ENCODE measurements at places on chromosomes 5 and 9.

GRCh38 chr5:146644831-146645230 lies 128.8 kb upstream of the GPR151 start:
- DNase-seq: no peak

DNA sequence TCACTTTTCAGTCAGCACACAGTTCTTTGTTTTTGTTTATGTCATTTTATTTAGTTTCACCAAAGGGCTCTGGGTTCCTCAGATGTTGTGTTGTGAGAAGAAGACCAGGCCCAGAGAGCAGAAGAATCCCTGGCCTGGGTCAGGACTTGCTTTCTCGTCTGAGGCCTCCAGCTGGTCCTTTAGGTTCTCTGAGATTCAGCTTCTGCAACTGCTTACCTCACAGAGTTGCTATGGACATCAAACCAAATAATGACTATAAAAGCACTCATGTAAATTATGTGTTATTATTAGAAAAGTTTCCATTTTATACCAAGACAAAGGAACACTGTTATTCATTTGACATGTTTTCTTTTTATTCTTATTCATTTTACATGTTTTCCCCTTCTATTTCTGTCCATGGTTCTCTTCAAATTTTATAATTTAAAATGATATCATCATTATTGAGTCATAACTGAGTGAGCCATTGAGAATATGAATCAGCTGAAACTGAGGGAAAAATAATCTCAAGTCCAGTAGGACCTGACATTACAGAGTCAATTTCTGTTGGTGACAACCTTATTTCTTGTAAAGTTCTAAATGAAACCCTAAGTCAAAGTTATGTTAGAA lies 44.0 kb upstream of the GLRX start:
- DNase-seq: no peak

DNA sequence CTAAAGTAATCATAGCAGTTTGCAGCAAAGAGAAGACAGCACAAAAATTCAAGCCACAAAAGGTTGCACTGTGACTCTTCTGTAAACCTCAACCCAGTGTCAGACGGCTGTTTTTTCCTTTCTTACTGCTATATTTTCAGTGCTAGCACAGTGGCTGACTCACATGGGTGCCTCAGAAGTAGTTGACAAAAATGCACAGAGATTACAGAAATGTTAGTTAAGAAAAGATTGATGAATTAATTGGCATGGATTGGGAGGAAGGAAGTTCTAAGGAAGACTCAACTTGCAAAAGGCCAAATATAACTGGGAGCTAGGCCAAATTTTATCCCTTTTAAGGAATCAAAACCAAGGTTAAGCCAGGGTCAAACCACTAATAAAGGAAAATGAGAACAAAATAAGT lies 43.7 kb upstream of the ITGA1 start:
- no peak for DNase-seq

- no peak for DNase-seq
These were observed 19.9 kb downstream of the TNFSF8 start for GRCh38 chr9:114910541-114910940.

GRCh38 chr9:99835142-99835541 lies 13.5 kb downstream of the NR4A3 start:
- DNase-seq: no peak

GRCh38 chr9:71719562-71719961 lies 48.8 kb downstream of the CEMIP2 start:
- no peak for DNase-seq

DNA sequence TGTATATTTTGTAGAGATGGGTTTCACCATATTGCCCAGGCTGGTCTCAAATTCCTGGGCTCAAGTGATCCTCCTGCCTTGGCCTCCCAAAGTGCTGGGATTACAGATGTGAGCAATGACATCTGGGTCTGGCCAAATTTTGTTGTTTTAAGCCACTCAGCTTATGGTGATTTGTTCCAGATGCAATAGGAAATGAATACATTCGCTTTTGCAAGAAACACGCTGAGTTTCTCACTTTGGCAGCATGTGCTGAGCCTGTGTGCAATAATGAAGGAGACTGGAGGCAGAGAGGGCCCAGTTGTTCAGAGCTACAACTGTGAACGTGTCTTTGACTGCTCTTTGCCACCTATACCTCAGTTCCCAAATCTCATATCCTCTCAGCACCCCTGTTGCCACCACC lies 56.4 kb downstream of the KIF4B start:
- DNase-seq: no peak

- no peak for DNase-seq
These were observed 11.6 kb upstream of the RETREG1 start for GRCh38 chr5:16628376-16628775.

- DNase-seq: no peak
These were observed 428.8 kb downstream of the SH3GL2 start for GRCh38 chr9:18007621-18008020.

DNA sequence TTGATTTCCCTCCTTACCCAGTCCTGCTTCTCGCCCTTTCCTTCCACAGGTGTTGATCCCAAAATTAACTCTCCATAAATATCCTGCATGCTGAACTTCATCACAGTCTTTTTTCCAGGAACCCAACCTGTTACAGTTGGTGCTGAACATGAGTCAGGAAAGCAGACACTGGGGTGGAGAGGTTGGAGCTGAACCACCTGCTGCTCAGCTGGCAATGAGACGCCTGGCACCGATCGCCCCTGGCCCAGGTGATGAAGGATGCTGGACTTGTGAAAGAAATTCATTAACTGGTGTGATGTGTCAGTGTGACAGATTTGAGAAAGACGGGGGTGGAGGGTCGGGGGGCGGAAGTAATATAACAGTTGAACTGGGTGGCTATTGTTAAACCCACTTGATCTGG lies 30.6 kb downstream of the CPLX2 start:
- DNase-seq: no peak
